ENCODE measurements at places on chromosomes 16 and 17. TPM values are rescaled to one million over a fixed set of nuclear protein-coding genes. Genes with fewer than 3 reads are reported as not detected.

GRCh38 chr17:65556014-65556909, 5.2 kb downstream of the AXIN2 start:
- peak; percentile 78 for DNase-seq

DNA sequence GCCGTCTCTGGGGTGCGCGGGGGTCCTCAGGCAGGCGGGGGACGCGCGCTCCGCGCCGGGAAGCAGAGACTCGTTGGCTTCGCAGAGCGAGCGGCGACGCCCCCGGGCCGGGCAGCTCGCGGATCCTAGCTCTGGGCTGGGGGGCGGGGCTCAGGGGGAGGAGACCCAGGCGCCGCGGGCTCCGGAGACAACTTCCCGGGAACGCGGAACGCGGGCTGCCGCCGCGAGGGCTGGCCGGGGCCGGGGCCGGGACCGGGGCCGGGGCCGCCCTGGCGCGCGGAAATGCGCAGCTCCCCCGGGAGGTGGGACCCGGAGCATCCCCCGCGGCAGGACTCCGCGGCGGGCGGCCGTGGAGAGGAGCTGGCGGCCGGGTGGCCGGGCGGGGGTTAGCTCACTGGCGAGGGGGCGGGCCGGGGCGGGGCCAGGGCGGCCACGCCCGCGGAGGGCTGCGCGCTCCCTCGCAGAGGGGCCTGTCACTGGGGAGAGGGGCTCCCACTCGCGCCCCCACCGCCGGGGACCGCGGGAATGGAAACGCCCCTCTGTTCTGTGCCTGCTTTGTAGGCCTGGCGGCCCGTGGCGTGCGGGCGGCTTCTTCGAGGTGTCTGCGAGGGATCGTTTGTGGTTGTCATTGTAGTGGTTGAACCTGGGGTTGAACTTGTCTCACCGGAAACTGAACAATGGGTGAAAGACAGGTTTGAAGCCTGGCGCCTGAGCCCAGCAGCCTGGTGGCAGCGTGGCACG, at the start of gene GAS7:
GAS7 (minus strand) TSS at position 98 of the 741 bp plus-strand sequence.
- peak; percentile 80 for DNase-seq

DNA sequence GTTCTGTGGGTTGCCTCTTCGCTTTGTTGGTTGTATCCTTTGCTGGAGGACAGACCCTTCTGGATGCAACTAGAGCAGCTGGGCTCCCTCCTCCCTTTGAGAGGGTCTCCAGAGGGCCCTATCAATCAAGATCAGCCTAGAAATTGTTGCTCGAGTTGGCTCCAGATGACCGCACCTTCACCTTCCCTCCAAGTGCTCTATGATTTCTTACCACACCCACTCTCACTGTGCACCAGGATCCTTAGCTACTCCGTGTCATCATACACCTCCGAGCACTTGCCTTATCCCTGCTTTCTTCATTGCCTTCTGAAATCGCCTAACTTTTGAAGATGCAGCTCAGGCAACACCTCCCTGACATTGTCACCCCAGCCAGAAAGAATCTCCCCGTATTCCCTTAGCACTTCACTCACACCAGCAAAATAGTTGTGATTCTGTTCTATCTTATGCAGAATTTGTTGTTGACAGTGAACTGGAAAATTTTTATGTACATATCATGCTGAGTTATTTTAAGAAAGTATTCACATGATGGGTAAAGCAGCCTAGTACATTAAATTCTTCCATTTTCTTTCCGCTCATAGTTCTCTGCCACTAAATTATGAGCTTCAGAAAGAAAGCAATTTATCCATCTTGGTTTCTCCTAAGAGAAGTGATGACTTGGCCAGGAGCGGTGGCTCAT, 52.9 kb downstream of the ABAT start:
- DNase-seq = no peak

DNA sequence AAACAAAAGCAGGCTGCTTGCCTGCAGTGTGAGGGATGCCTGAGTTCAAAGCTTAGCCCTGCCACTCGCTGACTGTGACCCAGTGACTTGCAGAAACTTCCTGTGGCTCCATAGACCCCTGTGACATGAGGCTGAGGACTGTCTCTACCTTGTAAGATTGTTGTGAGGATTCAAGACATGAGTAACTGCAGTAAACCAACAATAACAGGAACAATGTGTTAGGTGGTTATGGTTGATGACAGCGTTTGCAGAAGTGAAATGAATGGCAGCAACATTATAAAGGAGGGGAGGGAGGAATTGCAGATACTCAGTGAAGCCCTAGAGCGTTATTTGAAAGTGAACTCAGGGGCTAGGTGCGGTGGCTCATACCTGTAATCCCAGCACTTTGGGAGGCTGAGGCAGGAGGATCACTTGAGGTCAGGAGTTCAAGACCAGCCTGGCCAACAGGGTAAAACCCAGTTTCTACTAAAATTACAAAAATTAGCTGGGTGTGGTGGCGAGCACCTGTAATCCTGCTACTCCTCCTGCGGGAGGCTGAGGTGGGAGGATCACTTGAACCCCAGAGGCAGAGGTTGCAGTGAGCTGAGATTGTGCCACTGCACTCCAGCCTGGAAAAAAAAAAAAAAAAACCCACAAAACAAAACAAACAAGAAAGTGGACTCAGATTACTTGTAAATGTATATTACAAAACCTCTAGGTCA, 33.5 kb upstream of the EMP2 start:
- no peak for DNase-seq

DNA sequence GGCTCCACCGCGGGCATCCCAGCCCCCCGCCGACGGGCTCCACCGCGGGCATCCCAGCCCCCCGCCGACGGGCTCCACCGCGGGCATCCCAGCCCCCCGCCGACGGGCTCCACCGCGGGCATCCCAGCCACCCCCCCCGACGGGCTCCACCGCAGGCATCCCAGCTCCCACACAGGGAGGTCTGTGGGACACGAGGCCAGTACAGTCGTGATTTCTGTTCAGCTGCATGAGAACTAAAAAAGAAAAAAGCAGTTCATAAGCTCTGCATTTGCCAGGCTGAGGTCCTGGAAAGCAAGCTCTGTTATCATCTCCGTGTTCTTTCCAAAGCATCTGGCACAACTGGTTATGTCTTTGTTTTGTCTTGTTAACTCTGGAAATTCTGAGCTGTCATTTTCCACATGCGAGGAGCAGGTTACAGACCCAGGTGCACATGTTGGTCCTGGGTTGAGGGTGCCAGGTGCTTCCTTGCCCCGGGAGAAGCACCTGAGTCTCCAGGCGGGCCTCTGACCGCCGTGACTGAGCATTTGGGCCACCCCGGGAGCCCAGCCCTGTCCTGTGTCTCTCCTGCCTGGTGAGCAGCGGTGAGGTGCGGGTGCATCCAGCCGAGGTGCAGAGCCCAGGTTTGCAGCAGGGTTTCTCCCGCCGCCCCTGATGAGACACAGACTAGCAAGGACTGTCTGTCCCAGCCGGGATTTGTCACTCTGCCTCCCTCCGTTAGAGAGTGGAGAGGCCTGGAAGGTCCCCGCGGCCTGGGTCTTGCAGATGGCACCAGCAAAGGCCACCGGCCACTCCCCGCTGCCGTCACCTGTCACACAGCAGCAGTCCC, 9.9 kb upstream of the WFIKKN1 start:
- no peak for DNase-seq

DNA sequence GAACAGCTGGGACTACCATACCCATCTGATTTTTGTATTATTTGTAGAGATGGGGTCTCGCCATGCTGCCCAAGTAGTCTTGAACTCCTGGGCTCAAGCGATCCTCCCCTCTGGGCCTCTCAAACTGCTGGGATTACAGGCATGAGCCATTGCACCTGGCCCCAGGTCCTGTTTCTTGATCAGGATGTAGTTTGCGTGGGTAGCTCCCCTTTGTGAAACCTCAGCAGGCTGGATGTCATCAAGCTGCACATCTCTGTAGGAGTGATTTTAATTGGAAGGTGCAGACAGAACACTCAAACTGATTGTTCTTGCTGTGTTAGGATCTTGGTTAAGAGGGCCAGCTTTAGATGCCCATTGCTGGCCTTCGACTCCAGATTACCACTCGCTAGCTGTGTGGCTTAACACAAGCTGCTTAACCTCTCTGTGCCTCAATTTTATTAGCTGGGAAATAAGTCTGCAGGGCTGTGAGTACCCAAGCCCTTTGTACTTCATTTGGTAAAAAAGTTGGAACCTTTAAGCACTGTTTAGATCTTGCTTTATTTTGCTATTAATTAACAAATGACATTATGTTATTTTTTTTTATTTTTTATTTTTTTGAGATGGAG, 16.5 kb downstream of the BCO1 start:
- no peak for DNase-seq

CSH1 gene
- total RNA-seq = not detected

SYT17 gene
- 0.57 TPM for total RNA-seq

PHOSPHO1 gene
- total RNA-seq = 1.0 TPM

Measured in heart left ventricle (tissue), 16 donors.